ENCODE measurements at places on chromosomes 13 and 19. TPM values are rescaled to one million over a fixed set of nuclear protein-coding genes. Genes with fewer than 3 reads are reported as not detected.

DNA sequence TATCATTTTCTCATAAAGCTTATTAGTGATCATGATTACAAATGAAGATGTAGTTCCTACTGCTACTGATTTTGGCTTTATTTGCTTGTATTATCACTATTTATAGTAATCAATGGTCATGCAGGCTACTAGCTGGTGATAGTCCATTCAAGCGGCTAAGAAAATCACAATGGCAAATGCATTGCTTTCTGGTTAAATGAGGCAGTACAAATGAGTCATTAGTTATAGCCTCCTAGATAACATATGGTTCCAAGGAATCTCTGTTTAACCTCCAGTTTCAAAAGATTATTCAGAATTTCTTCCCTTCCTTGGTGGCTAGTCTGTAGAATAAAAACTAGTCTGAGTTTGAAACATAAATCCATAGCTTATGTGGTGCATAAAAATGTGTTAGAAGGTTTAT lies 141.3 kb upstream of the HTR2A start:
- no peak overlapping the region for H3K27ac ChIP-seq
- H3K36me3 ChIP-seq: no peaks in the 10 kb centered on the region
- DNase-seq: no peak

GRCh38 chr13:112793545-112794445 lies 104.0 kb downstream of the ATP11A start:
- H3K36me3 ChIP-seq: no peaks in the 10 kb centered on the region
- no peak overlapping the region for H3K4me3 ChIP-seq
- peaks cover 3% of the 10 kb centered on the region for H3K4me1 ChIP-seq
- DNase-seq: peak; percentile 56
- no peaks in the 10 kb centered on the region for H3K27me3 ChIP-seq

GRCh38 chr13:46114613-46115012 lies 9.8 kb upstream of the CPB2 start:
- no peak overlapping the region for H3K27ac ChIP-seq
- no peaks in the 10 kb centered on the region for H3K4me1 ChIP-seq
- H3K36me3 ChIP-seq: no peaks in the 10 kb centered on the region
- no peak for DNase-seq
- peaks cover 13% of the 10 kb centered on the region for H3K27me3 ChIP-seq
- no peak overlapping the region for H3K4me3 ChIP-seq

Gene CD33
- not detected for total RNA-seq

DNA sequence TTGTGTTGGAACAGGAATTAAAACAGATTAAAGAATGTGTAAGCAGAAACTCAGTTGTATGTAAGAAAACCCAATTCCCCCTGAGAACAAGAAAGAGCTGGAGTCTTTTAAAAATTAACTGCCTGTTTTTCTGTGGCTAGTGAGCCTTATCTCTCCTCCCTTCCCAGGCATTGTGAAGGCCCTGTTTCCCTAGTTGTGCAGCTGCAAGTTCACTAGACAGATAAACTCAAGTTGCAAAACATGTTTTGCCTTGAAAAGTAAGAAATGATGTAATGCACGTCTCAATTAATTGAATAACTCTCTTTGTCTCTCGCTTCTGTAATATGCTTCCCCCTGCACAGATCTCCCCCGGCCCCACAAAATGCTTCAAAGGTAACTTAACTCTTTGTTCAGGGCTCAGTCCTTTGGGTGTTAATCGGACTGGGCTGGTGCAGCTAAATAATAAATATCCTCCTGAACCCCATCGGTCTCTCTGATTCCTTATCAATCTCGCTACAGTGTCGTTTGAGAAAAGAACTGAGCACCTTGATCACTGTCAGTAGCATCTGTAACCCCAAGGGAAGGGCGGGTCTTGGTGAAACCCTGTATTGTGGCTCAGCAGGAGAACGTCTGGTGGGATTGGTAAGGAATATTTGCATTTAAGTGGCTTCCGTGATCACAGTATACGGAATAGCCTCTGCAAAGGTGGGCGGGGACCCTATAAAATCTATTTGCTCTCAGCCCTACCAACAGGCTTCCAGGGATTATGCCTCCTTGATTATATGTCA lies 1.6 kb upstream of the ZNF556 start:
- H3K4me1 ChIP-seq: no peaks in the 10 kb centered on the region
- DNase-seq: no peak
- H3K36me3 ChIP-seq: no peaks in the 10 kb centered on the region
- no peak overlapping the region for H3K4me3 ChIP-seq
- H3K27ac ChIP-seq: no peak overlapping the region

DNA sequence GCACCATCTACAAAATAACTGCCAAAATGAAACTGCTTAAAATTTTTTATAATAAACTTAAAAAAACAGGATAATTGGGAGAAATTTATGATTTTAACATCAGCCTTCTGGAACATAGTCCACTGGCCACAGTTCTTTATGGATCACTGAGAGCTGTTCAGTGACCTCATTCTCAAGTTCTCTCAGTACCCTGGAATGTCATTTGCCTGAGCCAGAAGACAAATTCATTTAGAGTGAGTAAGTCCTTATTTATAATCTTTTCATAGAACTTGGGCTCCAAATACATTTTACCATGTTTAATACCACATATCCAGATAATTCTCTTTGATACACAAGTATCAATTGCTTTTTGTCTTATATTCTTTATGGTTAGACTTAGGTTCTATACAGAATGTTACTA lies 87.6 kb downstream of the CAB39L start:
- H3K27me3 ChIP-seq: no peaks in the 10 kb centered on the region
- peaks cover 19% of the 10 kb centered on the region for H3K4me1 ChIP-seq
- H3K27ac ChIP-seq: peak overlapping the region; percentile 91
- no peak overlapping the region for H3K4me3 ChIP-seq
- no peaks in the 10 kb centered on the region for H3K36me3 ChIP-seq
- DNase-seq: no peak

GRCh38 chr19:50000841-50001557 lies 24.2 kb downstream of the VRK3 start:
- no peak overlapping the region for H3K4me3 ChIP-seq
- peaks cover 11% of the 10 kb centered on the region for H3K4me1 ChIP-seq
- no peak for DNase-seq
- no peaks in the 10 kb centered on the region for H3K27me3 ChIP-seq

Gene TTC9B
- not detected for total RNA-seq

DNA sequence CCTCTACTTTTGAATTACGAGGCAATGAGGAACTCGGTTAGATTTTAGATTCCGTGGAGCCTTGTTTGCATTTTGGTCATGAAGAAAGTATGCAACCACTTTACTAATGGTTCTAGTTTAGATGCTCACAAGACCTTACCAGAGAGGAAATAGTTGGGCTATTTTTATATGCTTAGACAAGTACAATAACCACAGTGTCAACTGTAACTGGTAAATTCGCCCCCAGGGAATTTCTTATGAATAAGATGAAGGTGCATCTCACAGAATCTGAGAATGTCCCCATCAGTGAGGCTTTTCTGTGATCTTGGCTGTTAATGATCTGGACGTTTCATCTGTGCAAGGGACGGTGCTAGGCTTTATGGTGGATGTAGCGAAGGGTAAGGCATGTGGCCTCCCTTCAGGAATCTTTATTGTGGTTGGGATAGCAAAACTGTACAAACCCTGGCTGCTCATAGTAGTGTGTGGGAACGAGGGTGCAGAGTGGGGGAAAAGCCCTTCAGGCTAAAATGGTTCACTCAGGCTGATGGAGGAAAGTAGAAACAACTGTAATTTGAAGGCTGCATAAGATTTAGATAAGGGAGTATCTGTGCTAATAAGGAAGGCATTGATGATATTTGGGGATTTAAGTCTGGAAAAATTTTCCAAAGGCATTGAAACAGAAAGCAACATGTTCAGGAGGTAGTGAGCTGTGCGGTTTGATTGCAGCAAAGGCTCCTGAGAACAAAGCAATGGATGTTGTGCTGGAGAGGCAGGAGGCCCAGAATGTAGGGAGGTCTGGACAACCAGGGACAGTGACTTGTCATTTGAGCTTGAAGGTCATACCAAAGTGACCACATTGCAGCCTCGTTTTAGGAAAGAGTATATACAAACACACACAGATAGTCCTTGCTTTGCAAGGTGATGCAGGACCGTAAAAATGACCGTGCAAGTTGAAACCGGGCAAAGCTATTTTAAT lies 28.4 kb downstream of the UBAC2 start:
- peaks cover 10% of the 10 kb centered on the region for H3K4me1 ChIP-seq
- peak overlapping the region; percentile 39 for H3K27ac ChIP-seq
- H3K36me3 ChIP-seq: no peaks in the 10 kb centered on the region
- H3K4me3 ChIP-seq: peak overlapping the region; percentile 14

DNA sequence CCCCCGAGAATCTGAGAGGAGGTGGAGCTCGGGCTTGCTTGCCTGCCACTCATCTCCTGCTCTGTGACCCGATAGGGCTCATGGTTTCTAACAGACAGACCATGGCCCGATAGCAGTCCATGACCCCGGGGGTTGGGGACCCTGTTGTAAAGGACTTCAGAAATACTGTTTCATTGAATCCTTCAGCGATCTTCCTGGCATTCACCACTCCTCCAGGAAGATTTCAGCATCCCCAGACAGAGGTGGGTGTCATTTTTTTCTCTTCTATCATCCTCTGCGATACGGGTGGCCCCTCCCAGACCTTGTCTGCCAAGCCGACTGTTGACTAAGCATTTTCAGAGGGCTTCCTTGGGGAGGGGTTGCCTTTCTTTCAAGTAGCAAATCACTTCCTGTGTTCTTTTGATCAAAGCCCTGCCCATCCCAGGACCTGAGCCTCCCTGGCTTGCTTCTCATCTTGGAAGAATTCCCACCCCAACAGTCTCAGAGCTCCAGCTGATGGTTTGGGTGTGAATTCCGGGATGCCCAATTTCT lies 1.7 kb downstream of the MYO1F start:
- no peak overlapping the region for H3K4me3 ChIP-seq
- peaks cover 10% of the 10 kb centered on the region for H3K4me1 ChIP-seq
- H3K27ac ChIP-seq: no peak overlapping the region
- peak; percentile 82 for DNase-seq
- peaks cover 3% of the 10 kb centered on the region for H3K27me3 ChIP-seq

- H3K27ac ChIP-seq: no peak overlapping the region
- no peaks in the 10 kb centered on the region for H3K36me3 ChIP-seq
- no peaks in the 10 kb centered on the region for H3K27me3 ChIP-seq
- no peaks in the 10 kb centered on the region for H3K4me1 ChIP-seq
Measured at GRCh38 chr19:38442736-38443135, 9.2 kb downstream of the RYR1 start.

Gene FXYD1
- total RNA-seq: not detected

Gene KLK7
- not detected for total RNA-seq

Gene EID2B
- total RNA-seq: 5.1 TPM

DNA sequence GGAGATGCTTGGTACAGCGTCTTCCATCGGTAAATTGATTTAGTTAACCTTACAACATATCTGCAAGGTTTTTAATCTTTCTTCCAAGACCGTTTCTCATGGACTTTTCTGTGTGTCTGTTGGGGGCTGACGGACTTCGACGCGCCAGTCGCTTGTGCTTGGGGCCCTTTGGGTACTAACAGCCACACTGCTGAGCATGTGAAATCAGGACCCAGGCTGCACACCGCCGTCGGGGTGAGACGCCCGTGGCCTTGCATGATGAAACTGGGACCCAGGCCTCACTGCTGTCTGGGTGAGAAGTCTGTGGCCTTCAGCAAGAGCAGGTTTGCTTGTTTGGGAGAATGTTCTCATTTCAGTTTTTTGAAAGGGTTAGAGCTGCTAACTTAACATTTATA lies 9.8 kb downstream of the ATP4B start:
- DNase-seq: peak; percentile 67
- no peaks in the 10 kb centered on the region for H3K27me3 ChIP-seq
- H3K27ac ChIP-seq: no peak overlapping the region
- H3K36me3 ChIP-seq: no peaks in the 10 kb centered on the region

Gene PALM
- 10.5 TPM for total RNA-seq

Gene ZNF525
- total RNA-seq: 8.0 TPM

- H3K27ac ChIP-seq: no peak overlapping the region
- H3K4me3 ChIP-seq: no peak overlapping the region
- no peaks in the 10 kb centered on the region for H3K36me3 ChIP-seq
- no peaks in the 10 kb centered on the region for H3K27me3 ChIP-seq
Measured at GRCh38 chr13:77563111-77563510, 27.6 kb downstream of the SCEL start.

DNA sequence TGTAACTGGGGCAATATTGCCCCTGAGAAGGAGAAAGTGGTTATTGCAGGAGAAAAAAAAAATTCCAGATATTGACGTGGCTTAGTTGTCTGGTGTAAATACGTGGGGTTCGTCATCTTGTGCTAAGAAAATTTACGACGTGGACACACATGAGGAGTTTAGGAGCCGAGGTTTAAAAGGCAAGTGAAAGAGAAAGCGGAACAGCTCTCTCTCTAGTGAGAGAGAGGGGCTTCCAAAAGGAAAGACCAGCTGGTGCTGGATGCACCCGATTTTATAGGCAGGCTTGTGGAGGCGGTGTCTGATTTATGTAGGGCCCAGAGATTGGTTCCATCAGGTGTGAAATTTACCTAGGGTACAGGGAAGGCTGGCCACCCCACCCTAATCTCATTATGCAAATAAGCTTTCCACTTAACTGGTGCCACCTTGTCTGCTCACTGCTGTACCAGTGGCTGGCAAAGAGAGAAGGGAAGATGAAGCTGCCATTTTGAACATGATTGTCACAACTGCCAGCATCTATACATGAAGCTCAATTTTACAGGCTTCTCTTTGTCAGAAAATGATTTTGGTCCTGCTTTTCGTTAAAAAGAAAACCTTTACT lies 845.1 kb downstream of the DACH1 start:
- H3K27ac ChIP-seq: no peak overlapping the region
- H3K4me1 ChIP-seq: no peaks in the 10 kb centered on the region
- DNase-seq: no peak
- H3K4me3 ChIP-seq: no peak overlapping the region
- H3K36me3 ChIP-seq: no peaks in the 10 kb centered on the region
- no peaks in the 10 kb centered on the region for H3K27me3 ChIP-seq

Gene CEACAM4
- not detected for total RNA-seq

Data from osteoblast (primary cell).